ENCODE measurements at places on chromosomes 7 and 10.

DNA sequence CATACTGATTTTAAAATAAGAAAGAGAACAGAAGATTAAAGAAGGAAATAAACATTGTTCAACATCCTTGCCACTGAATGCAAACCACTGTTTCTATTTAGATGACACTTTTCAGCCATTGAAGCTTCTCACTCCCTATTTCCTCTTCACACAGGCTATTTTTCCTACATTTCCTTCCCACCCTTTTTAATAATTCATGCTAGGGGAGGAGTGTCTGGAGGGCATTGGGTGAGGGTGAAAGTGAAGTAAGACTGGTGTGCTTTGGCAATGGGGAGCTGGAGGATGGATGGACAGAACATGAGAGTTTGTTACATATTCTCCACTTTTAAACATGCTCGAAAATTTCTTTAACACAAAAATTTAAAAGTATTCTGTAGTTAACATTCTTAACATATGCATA lies 168.8 kb upstream of the GLI3 start:
- DNase-seq, result no peak

DNA sequence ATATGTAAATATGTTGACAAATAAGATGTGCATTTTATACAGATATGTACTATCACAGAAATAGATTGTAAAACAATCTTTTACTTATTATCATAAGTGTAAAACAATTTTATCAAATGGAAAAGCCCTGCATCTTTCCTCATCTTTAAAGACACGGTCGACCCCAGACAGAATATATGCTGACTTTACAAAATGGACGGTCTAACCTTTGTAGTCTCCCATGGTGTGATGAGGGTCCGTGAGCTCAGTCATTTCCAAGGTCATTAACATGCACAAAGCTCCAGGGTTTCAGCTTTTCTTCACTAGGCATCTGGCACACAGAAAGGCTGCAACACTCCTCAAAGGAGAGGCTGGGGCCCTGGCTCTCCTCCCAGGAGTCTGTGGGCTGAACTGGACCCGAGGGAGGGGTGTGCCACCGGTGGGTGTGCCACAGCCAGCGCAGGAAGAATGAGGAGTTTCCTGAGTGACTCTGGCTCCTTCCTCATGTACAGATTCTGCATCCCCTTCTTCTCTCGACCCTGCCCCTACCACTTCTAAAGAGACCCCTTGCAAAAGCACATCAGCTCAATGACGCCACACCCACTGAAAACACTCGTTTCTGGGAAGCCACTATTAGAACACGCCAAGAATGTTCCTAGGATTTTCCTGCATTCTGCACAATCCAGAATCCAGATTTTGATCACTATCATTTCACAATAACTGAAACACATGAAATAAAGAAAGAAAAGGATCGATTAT lies 26.2 kb upstream of the ABLIM1 start:
- no peak for DNase-seq

GRCh38 chr7:46741938-46742540 lies 821.0 kb upstream of the IGFBP3 start:
- no peak for DNase-seq

DNA sequence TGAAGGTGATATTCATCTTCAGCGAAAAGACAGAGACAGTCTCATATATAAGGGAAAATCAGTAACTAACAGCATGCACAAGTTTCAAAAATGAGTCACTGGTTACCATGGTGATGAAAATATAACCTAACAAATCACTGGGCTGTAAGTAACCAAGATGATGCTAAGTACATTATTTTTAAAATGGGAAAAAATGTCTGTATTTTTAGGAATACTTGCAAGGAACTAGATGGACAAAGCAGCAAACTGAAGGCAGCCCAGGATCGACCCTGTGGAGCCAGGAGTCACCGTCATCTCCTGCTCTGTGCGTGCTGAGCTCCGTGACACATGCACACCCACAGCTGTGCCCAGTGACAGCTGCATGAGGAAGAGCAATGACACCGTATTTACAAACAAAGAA lies 137.3 kb downstream of the ELMO1 start:
- peak; percentile 3 for DNase-seq

GRCh38 chr7:129453510-129454248 lies 19.4 kb downstream of the STRIP2 start:
- no peak for DNase-seq
